Adrenal gland (tissue), 19 donors: ENCODE measurements at places on chromosomes 4 and X. TPM values are rescaled to one million over a fixed set of nuclear protein-coding genes. Genes with fewer than 3 reads are reported as not detected.
A peak's percentile ranks its signal among the peaks of the same experiment; 100 is the strongest.

GRCh38 chrX:118353081-118353850 is 7.4 kb downstream of the WDR44 start:
- no peak overlapping the region for H3K4me3 ChIP-seq
- H3K27me3 ChIP-seq, result no peaks in the 10 kb centered on the region
- H3K4me1 ChIP-seq, result peaks cover 28% of the 10 kb centered on the region
- no peaks in the 10 kb centered on the region for H3K36me3 ChIP-seq
- no peak overlapping the region for H3K27ac ChIP-seq

IDH3G gene
- 112 TPM for polyA plus RNA-seq

GRCh38 chr4:109465069-109465468 is 31.5 kb downstream of the SEC24B start:
- no peaks in the 10 kb centered on the region for H3K27me3 ChIP-seq
- no peaks in the 10 kb centered on the region for H3K36me3 ChIP-seq
- no peak overlapping the region for H3K4me3 ChIP-seq
- H3K27ac ChIP-seq, result no peak overlapping the region
- peak; percentile 54 for DNase-seq
- no peaks in the 10 kb centered on the region for H3K4me1 ChIP-seq

DNA sequence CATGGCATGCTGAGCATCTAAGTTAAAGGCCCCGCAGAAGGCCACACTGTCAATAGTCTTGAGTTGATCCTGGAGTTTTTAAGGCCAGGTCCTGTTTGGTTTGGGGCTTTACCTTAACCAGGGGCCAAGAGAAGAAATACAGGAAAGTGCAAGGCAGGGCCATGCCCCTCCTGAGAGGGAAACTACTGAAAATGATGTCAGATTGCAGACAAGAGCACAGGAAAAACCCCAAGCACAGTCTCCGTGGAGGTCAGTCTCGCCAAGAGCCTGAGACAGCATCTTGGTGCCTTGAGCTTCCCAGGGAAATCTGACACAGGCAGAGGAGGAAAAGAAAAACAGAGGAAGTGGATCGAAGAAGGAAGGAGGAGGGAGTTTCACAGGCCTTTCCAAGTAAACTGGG is 32.2 kb upstream of the GATB start:
- DNase-seq, result no peak
- no peaks in the 10 kb centered on the region for H3K36me3 ChIP-seq
- no peaks in the 10 kb centered on the region for H3K4me1 ChIP-seq
- no peaks in the 10 kb centered on the region for H3K27me3 ChIP-seq
- no peak overlapping the region for H3K4me3 ChIP-seq
- H3K27ac ChIP-seq, result no peak overlapping the region

DNA sequence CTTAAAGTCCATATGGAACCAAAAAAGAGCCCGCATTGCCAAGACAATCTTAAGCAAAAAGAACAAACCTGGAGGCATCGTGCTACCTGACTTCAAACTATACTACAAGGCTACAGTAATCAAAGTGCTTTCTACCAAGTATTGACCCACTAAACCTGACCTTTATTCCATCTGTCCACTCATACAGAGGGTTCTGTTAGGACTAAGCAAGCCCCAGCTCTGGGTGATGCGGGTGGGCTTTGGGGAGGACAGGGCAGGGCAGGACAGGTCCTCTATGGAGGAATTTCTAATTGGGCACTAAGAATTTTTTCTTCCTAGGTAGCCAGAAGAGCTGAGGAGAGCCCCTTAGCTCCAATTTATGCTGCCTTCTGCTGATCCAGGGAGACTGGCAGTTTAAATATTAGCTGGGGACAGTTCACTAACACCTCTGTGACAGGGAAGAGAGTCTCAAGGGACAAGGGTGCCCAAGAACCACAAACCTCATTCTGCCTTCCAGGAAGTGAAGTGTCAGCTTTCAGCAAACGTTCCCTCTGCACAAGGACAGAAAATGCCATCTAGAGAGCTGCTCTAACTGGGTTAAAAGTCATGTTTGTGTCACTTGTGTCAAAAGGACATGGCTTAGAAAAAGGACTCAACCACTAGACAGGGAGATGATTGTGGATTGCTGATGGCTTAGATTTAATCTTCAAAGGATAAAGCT is 143.2 kb downstream of the KIT start:
- DNase-seq, result no peak
- no peaks in the 10 kb centered on the region for H3K4me1 ChIP-seq
- no peaks in the 10 kb centered on the region for H3K27me3 ChIP-seq
- H3K27ac ChIP-seq, result no peak overlapping the region
- no peaks in the 10 kb centered on the region for H3K36me3 ChIP-seq

SORBS2 gene
- polyA plus RNA-seq, result 129 TPM

TMPRSS11B gene
- 0.24 TPM for polyA plus RNA-seq

CACNA1F gene
- 0.13 TPM for polyA plus RNA-seq

SHISA3 gene
- polyA plus RNA-seq, result 1.4 TPM

- H3K27me3 ChIP-seq, result no peaks in the 10 kb centered on the region
- H3K4me3 ChIP-seq, result no peak overlapping the region
- no peaks in the 10 kb centered on the region for H3K4me1 ChIP-seq
These were observed 44.2 kb upstream of the PRSS12 start for GRCh38 chr4:118396881-118397622.

IRF2 gene
- 19.0 TPM for polyA plus RNA-seq

SULT1B1 gene
- 0.20 TPM for polyA plus RNA-seq

DNA sequence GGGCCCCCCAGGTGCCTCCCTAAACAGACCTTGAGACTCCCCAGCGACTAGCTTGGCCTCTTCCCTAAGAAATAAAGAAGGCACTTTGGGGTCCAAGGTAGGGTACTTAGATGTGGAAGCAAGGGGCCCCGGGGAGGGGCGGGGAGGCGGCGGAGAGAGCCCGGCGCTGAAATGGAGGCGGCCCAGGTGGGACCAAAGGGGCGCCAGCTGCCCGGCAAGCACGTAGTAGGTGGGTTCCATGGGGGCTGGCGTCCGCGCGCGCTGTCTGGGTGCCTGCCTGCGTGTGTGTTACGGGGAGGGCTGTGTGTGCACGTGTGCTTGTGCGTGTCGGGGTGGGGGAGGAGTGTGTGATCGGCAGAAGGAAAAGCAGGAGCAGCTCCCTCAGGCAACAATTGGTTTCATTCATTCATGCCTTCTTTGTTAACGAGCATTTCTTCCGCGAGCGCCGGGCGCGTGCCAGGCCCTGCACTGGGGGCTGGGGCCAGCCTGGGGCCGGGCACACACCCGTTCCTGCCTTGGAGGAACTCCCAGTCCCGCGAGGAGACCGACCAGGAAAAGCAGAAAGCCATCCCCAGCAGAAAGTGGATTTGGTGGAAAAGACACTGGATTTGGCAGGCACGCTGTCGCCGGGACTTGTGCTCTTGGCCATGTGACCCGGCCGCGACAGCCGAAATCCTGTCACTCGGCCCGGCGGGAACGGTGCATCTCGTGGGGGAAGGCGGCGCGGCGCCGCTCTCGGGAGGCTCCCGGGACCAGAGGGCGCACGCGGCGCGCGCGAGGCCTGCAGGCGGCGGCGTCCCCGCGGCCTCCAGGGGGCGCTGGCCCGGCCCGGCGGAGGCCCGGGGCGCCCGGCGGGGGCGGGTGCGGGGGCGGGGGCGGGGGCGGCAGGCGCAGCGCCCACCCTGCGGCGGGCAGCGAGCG is 3.3 kb upstream of the DUSP9 start:
- no peak overlapping the region for H3K27ac ChIP-seq
- H3K4me3 ChIP-seq, result no peak overlapping the region
- H3K36me3 ChIP-seq, result no peaks in the 10 kb centered on the region

- H3K4me3 ChIP-seq, result no peak overlapping the region
- no peak overlapping the region for H3K27ac ChIP-seq
- no peaks in the 10 kb centered on the region for H3K27me3 ChIP-seq
- H3K36me3 ChIP-seq, result peaks cover 59% of the 10 kb centered on the region
These were observed 31.6 kb downstream of the RNF4 start for GRCh38 chr4:2500547-2500946.

DNA sequence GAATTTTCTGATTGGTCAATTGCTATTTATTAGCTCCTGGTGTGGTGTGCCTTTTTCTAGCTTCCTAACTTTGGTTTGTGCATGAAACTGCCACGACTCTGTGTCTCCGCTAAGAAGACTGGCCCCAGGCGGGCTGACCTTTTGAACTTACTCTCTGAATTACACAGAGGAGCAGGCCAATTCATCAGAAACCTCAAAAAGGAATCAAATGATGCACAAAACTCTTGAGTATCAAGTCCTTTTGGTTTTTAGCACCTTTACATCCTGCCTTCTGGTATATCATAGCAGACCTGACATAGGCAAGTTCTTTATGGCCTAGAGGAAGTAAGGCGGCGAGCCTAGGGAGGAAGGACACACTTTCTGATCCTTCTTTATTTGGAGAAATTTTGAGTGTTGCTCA is 17.6 kb downstream of the TKTL1 start:
- no peaks in the 10 kb centered on the region for H3K27me3 ChIP-seq
- H3K36me3 ChIP-seq, result no peaks in the 10 kb centered on the region
- H3K27ac ChIP-seq, result no peak overlapping the region
- no peak for DNase-seq

- no peaks in the 10 kb centered on the region for H3K4me1 ChIP-seq
- DNase-seq, result no peak
- no peaks in the 10 kb centered on the region for H3K36me3 ChIP-seq
- no peak overlapping the region for H3K4me3 ChIP-seq
- no peak overlapping the region for H3K27ac ChIP-seq
These were observed 86.5 kb downstream of the CPZ start for GRCh38 chr4:8679032-8679431.

GRCh38 chrX:119130911-119131310 is 3.3 kb upstream of the KIAA1210 start:
- H3K27ac ChIP-seq, result no peak overlapping the region
- peaks cover 11% of the 10 kb centered on the region for H3K27me3 ChIP-seq

GRCh38 chrX:93422693-93423092 is 250.7 kb downstream of the NAP1L3 start:
- no peak overlapping the region for H3K27ac ChIP-seq
- no peaks in the 10 kb centered on the region for H3K36me3 ChIP-seq
- H3K27me3 ChIP-seq, result peaks cover 2% of the 10 kb centered on the region
- no peaks in the 10 kb centered on the region for H3K4me1 ChIP-seq
